Activated CD4-positive, alpha-beta memory T cell treated with anti-CD3 and anti-CD28 coated beads, Interleukin-2, amount 10 ng/mL, durations not matched to agents 7 days and 5 days (primary cell): ENCODE measurements at places on chromosomes 5 and 9.

GRCh38 chr5:69504036-69504435, 11.4 kb downstream of the OCLN start:
- H3K4me1 ChIP-seq, result no peaks in the 10 kb centered on the region
- DNase-seq, result no peak
- H3K27me3 ChIP-seq, result peaks cover 12% of the 10 kb centered on the region
- no peak overlapping the region for H3K4me3 ChIP-seq
- no peaks in the 10 kb centered on the region for H3K36me3 ChIP-seq

DNA sequence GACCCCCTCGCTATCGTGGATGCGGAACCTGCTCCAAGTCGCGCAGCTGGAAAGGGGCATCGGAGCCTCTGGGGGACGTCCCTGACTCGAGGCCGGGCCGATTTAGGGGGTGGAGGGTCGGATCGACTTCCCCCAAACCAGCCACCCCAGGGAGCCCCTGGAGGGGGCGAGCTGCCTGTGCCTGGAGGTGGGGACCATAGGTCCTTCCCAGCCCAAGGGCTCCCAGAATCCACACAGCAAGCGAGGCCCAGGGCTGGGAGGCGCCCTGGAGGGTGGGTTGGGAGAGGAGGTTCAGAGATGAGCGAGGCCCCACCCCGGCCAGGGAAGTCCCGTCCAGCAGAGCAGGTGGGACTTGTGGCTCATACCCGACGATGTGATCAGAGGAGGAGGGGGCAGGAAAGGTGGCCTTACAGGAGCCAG, 147.6 kb downstream of the GAPVD1 start:
- DNase-seq, result no peak
- H3K4me1 ChIP-seq, result peaks cover 14% of the 10 kb centered on the region
- peaks cover 15% of the 10 kb centered on the region for H3K27me3 ChIP-seq
- no peak overlapping the region for H3K27ac ChIP-seq
- no peaks in the 10 kb centered on the region for H3K36me3 ChIP-seq

GRCh38 chr9:116316246-116316645, 162.7 kb downstream of the PAPPA start:
- H3K4me1 ChIP-seq, result no peaks in the 10 kb centered on the region
- no peak for DNase-seq
- H3K4me3 ChIP-seq, result no peak overlapping the region
- no peak overlapping the region for H3K27ac ChIP-seq

- DNase-seq, result no peak
- no peak overlapping the region for H3K4me3 ChIP-seq
- H3K27ac ChIP-seq, result no peak overlapping the region
- H3K27me3 ChIP-seq, result peaks cover 11% of the 10 kb centered on the region
- no peaks in the 10 kb centered on the region for H3K4me1 ChIP-seq
- no peaks in the 10 kb centered on the region for H3K36me3 ChIP-seq
Measured at GRCh38 chr5:145990170-145990569, 53.8 kb downstream of the SH3RF2 start.

GRCh38 chr5:76710991-76711390, 4.9 kb upstream of the F2R start:
- DNase-seq, result no peak
- peaks cover 50% of the 10 kb centered on the region for H3K4me1 ChIP-seq
- H3K27ac ChIP-seq, result peak overlapping the region; percentile 80
- H3K4me3 ChIP-seq, result peak overlapping the region; percentile 19
- peaks cover 28% of the 10 kb centered on the region for H3K36me3 ChIP-seq

- peaks cover 25% of the 10 kb centered on the region for H3K4me1 ChIP-seq
- no peak for DNase-seq
- no peak overlapping the region for H3K27ac ChIP-seq
- H3K27me3 ChIP-seq, result peaks cover 2% of the 10 kb centered on the region
- no peaks in the 10 kb centered on the region for H3K36me3 ChIP-seq
- H3K4me3 ChIP-seq, result no peak overlapping the region
Measured at GRCh38 chr9:95261890-95262289, 55.6 kb downstream of the FANCC start.

DNA sequence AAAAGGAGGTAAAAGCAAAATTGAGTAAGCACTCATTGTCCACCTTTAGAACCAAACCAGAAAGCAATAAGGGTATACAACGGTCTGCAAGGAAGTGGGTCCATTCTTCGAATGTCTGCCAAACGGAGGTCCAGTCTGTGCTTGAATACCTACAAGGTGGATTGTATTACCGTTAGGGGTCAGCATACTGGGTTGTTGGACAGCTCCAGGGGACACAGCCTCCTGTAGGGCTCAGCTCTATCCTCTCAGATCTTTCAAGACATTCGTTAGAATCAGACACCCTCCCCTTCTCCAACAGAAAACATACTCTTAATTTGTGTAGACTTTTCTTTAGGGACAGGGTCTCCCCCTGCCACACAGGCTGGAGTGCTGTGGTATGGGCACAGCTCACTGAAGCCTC, 5.5 kb downstream of the ASTN2 start:
- H3K4me3 ChIP-seq, result no peak overlapping the region
- H3K27ac ChIP-seq, result no peak overlapping the region
- peaks cover 24% of the 10 kb centered on the region for H3K27me3 ChIP-seq
- no peak for DNase-seq

GRCh38 chr9:109907810-109908458, 127.9 kb downstream of the PALM2AKAP2 start:
- no peaks in the 10 kb centered on the region for H3K27me3 ChIP-seq
- H3K4me3 ChIP-seq, result no peak overlapping the region
- DNase-seq, result no peak
- H3K36me3 ChIP-seq, result no peaks in the 10 kb centered on the region

DNA sequence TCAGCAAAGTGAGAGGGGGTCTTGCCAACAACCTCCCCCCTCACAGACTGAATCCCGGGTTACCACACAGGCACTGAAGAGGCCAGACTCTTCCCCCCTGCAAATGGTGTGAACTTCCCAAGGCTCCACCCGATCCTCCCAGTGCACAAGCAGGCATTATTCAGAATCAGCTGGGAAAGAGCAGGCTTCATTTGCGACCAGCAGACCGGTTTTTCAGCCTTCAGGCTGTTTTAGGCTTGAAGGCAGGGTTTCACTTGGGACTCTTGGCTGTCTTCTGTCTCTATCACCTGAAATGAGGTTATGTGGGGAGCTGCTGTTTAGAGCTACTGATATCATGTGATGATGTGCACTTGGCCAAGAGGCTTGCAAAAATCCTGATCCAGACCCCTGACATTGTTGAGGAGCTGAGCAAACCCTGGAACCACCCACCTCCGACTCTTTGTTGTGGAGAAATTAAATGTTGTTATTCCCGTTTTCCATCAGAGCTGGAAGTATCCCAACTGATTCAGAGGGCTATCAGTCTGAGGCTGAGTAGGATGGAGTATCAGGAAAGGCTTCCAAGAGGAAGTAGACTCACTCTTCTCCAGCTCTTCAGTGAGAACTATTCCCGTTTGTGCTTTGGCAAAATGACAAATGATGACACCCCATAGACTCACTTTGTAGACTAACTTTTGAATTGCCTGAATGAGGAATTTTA, 63.3 kb upstream of the ZFR start:
- no peaks in the 10 kb centered on the region for H3K36me3 ChIP-seq
- no peak for DNase-seq
- H3K27me3 ChIP-seq, result peaks cover 10% of the 10 kb centered on the region
- no peak overlapping the region for H3K27ac ChIP-seq
- peaks cover 4% of the 10 kb centered on the region for H3K4me1 ChIP-seq
- H3K4me3 ChIP-seq, result no peak overlapping the region

DNA sequence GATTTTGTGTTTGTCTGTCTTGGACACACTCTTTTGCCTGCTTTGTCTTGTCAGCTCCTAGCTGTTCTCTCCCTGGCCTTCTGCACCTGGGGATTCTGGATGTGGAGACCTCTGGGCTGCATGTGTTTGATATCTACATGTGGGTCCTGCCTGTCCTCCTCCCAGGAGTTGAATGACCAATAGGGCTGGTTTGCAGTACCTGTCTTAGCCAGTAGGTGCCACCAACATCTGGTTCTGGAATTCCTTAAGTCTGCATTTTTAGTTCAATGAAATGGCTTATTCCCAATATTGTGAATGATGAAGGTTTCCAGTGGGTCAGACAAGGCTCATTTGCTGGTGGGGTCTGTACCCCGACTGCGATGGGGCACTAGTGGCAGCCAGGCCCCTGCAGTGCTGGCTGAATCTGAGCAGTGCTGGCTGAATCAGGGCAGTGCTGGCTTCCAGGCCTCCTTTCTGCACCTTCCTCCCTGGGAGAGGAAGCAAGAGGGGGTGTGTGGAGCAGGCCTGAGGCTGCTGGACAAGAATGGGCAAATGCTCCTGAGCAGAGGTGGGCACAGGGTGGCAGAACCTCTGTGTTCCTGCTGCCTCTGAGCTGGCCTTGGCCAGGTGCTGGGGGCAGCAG, 73.3 kb downstream of the RXRA start:
- H3K4me1 ChIP-seq, result peaks cover 47% of the 10 kb centered on the region
- no peaks in the 10 kb centered on the region for H3K27me3 ChIP-seq
- no peak overlapping the region for H3K27ac ChIP-seq
- H3K36me3 ChIP-seq, result peaks cover 4% of the 10 kb centered on the region
- no peak overlapping the region for H3K4me3 ChIP-seq

GRCh38 chr5:105430516-105430915, 1867.9 kb upstream of the NUDT12 start:
- no peak overlapping the region for H3K27ac ChIP-seq
- H3K4me1 ChIP-seq, result no peaks in the 10 kb centered on the region
- no peaks in the 10 kb centered on the region for H3K36me3 ChIP-seq
- H3K27me3 ChIP-seq, result no peaks in the 10 kb centered on the region
- H3K4me3 ChIP-seq, result no peak overlapping the region
- no peak for DNase-seq

- no peaks in the 10 kb centered on the region for H3K27me3 ChIP-seq
- no peaks in the 10 kb centered on the region for H3K4me1 ChIP-seq
- no peak for DNase-seq
- no peaks in the 10 kb centered on the region for H3K36me3 ChIP-seq
- no peak overlapping the region for H3K4me3 ChIP-seq
- no peak overlapping the region for H3K27ac ChIP-seq
Measured at GRCh38 chr9:13570068-13570974, 290.8 kb upstream of the MPDZ start.

DNA sequence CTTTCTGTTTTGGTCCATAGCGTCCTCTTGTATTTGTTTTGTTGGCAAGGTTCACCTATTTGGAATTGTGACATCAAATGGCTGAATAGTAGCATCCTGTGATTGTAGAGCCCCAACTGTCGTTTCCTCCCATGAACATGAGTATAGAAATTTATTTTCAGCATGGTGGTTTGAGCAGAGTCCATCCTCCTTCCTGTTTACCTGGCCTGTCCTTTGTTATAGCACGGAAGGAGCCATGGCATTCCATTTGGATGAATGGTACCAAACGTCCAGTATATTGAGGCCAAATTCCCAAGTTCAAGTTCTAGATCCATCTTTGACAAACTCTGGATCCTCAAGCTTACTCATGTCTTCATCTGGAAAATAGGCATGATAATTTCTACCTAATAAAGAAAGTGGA, 16.8 kb downstream of the RASGRF2 start:
- no peak overlapping the region for H3K4me3 ChIP-seq
- H3K36me3 ChIP-seq, result no peaks in the 10 kb centered on the region
- no peaks in the 10 kb centered on the region for H3K27me3 ChIP-seq
- H3K27ac ChIP-seq, result no peak overlapping the region
- DNase-seq, result no peak
- H3K4me1 ChIP-seq, result peaks cover 5% of the 10 kb centered on the region

- peaks cover 12% of the 10 kb centered on the region for H3K36me3 ChIP-seq
- H3K4me3 ChIP-seq, result no peak overlapping the region
- H3K27ac ChIP-seq, result no peak overlapping the region
- no peaks in the 10 kb centered on the region for H3K27me3 ChIP-seq
- DNase-seq, result no peak
Measured at GRCh38 chr9:18891946-18892670, 140.9 kb downstream of the SAXO1 start.

DNA sequence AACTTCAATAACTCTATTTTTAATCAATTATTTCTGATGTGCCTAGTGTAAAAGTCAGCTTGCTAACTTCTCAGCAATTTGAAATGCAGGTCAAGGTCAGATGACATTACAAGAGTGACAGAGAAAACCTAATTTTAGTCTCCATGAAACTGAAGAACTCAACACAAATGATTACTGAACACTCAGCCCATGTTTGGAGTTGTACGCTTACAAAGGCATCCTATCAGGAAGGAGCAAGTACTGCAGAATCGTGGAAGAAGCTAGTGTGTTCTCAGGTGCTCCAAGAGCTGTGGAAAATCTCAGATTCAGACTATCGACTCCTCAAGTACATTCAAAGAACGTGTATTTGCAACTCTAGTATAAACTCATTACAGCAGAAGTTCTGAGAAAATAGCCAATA, 526.7 kb downstream of the PDE4D start:
- DNase-seq, result no peak
- H3K27me3 ChIP-seq, result peaks cover 30% of the 10 kb centered on the region
- H3K4me1 ChIP-seq, result peaks cover 8% of the 10 kb centered on the region
- H3K36me3 ChIP-seq, result no peaks in the 10 kb centered on the region
- no peak overlapping the region for H3K27ac ChIP-seq

GRCh38 chr5:180376511-180376910, 23.4 kb upstream of the GFPT2 start:
- no peak overlapping the region for H3K4me3 ChIP-seq
- H3K27me3 ChIP-seq, result peaks cover 2% of the 10 kb centered on the region
- H3K27ac ChIP-seq, result no peak overlapping the region
- DNase-seq, result no peak

- peaks cover 4% of the 10 kb centered on the region for H3K27me3 ChIP-seq
- no peaks in the 10 kb centered on the region for H3K4me1 ChIP-seq
- H3K36me3 ChIP-seq, result no peaks in the 10 kb centered on the region
- no peak overlapping the region for H3K27ac ChIP-seq
- no peak overlapping the region for H3K4me3 ChIP-seq
- DNase-seq, result no peak
Measured at GRCh38 chr9:115291841-115292240, 173.9 kb upstream of the TNC start.

GRCh38 chr9:105053209-105053652, 125.3 kb upstream of the ABCA1 start:
- no peak overlapping the region for H3K4me3 ChIP-seq
- H3K36me3 ChIP-seq, result no peaks in the 10 kb centered on the region
- peak; percentile 33 for DNase-seq
- H3K4me1 ChIP-seq, result peaks cover 19% of the 10 kb centered on the region
- no peaks in the 10 kb centered on the region for H3K27me3 ChIP-seq

GRCh38 chr5:180201051-180201987, 7.7 kb downstream of the RASGEF1C start:
- H3K4me1 ChIP-seq, result no peaks in the 10 kb centered on the region
- DNase-seq, result no peak
- H3K27me3 ChIP-seq, result peaks cover 2% of the 10 kb centered on the region
- H3K4me3 ChIP-seq, result no peak overlapping the region
- no peaks in the 10 kb centered on the region for H3K36me3 ChIP-seq

- H3K27ac ChIP-seq, result no peak overlapping the region
- DNase-seq, result no peak
- no peaks in the 10 kb centered on the region for H3K4me1 ChIP-seq
- no peaks in the 10 kb centered on the region for H3K36me3 ChIP-seq
- H3K4me3 ChIP-seq, result no peak overlapping the region
- H3K27me3 ChIP-seq, result peaks cover 38% of the 10 kb centered on the region
Measured at GRCh38 chr9:94677929-94678328, 38.6 kb upstream of the FBP1 start.

DNA sequence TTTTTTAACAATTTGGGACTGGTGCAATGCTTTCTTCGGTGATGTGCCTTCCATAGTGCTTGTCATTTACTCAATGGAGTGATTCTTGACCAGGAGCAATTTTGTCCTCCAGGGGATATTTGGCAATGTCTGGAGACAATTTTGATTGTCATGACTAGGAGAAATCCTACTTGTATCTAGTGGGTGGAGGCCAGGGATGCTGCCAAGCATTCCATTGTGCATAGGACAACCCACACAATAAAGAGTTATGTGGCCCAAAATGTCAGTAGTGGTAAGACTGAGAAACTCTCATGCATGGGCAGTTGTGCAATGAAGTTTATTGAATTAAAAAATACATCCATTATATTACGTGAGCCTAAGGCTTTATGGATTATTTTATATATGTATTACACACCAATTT, 70.5 kb downstream of the FOCAD start:
- H3K4me3 ChIP-seq, result no peak overlapping the region
- H3K27ac ChIP-seq, result no peak overlapping the region
- no peaks in the 10 kb centered on the region for H3K27me3 ChIP-seq
